T-helper 9 cell (primary cell): ENCODE measurements at places on chromosomes 3 and 15.
A peak's percentile ranks its signal among the peaks of the same experiment; 100 is the strongest.

GRCh38 chr3:13091898-13092611, 18.8 kb upstream of the IQSEC1 start:
- DNase-seq: peak; percentile 73

GRCh38 chr3:54777141-54777540, 150.7 kb downstream of the LRTM1 start:
- DNase-seq: no peak

DNA sequence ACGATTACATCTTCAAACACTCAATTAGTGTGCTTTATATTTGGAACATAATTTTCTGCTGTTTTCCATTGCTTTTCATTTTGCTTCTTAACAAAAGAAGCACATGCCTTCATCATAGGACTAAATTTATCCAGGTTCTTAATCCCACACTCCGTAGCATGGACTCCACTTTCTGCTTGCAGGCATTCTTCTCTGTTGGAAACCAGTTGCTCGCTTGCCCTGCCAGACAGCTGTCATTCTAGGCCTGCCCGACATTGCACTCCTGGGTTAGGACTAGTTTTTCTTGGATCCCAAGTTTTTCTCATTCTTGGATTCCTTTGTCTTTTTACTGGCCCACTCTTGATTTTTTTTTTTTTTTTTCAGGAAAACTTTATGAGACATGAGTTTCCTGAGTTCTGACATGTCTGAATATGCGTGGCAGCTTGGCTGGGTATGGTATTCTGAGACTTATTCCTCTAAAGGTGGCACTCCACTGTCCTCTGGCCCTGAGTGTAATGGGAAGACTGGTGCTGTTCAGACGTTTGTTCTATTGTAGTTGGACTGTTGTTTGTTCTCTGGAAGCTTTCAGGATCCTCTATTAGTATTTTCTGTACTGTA, 6.3 kb upstream of the ATP1B3 start:
- DNase-seq: no peak

DNA sequence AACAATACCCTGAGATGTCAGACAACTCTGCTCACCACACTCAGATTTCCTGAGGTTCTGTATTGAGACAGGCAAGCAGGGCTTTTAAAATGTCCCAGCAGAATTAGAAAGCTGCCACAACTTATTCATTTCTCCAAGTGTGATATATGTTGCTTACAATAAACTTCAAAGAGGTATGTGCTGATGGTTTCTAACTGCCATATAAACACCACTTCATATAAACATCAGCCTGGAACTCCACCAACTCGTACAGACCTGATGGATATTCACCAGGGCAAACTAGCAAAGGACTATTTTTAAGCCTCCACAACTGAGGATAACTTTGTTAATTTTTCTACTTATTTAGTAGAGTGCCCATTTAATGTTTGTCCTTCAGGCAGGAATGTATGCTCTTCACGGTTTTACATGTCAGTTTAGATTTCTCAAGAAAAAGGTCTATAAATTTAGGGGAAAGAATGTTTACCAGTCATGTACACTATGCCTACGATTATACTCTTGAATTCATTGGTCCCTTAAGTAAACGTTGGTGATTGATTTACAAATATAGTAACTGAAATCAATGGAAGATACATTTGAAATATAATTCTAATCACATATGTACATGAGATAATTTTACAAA, 109.6 kb upstream of the ABI3BP start:
- no peak for DNase-seq

DNA sequence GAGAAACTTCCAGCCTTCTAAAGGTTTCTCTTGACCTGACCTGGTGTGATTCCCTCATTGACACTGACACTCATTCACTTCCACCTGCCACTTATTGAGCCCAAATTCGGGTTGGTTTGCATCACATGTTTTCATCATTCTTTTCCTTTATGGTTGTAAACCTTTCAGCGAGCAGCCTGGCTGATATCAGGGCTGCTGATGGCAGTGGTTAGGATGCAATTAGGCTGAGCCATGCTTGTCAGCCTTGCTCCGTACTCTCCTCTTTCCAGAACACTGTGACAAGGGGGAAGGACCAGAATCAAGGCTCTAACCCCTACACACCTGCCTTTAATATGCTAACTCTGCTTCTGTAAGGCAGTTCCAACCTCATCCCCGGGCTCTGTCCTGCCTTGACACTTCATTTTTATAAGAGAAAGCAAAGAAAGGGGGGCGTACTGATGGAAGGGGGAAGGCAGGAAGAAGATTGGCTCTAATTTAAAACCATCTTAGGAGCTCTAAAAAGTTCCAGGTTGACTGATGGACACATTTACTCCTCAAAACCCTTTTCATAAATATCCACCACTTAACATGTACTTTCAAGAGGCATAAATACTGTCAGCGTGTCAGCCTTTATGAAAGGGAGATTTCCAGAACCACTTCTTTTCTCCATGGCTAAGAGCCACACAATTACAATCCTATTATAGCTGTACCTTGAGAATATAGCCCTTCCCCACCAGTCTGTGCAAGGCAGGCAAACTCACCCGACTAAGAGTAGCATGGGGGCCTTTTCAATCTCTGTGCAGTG, 5.7 kb downstream of the NMNAT3 start:
- no peak for DNase-seq

GRCh38 chr15:54719325-54719724, 477.4 kb downstream of the RSL24D1 start:
- DNase-seq: no peak

GRCh38 chr15:60389261-60390077, 8.3 kb downstream of the ANXA2 start:
- DNase-seq: no peak

GRCh38 chr3:144511346-144511745, 539.7 kb downstream of the DIPK2A start:
- no peak for DNase-seq
